ENCODE measurements at places on chromosomes 12 and 14.
A peak's percentile ranks its signal among the peaks of the same experiment; 100 is the strongest.

DNA sequence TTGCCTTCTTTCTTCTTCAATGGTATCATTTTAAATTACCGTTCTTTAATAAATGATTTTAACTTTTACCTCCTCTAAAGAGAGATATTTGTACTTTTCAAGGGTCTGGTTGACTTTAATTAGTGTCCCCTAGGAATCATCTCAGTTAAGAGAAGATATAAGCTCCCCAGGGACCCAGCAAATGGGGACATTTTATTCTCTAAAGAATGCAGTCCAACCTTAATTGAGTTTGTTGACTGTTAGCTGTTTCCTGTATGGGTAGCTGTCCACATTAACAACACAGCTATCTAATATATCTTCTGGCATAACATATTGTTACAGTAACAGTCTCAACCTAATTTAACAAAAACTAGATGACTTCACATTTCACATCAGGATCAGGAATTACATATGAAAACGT lies 241.6 kb upstream of the NPAS3 start:
- no peak for DNase-seq

DNA sequence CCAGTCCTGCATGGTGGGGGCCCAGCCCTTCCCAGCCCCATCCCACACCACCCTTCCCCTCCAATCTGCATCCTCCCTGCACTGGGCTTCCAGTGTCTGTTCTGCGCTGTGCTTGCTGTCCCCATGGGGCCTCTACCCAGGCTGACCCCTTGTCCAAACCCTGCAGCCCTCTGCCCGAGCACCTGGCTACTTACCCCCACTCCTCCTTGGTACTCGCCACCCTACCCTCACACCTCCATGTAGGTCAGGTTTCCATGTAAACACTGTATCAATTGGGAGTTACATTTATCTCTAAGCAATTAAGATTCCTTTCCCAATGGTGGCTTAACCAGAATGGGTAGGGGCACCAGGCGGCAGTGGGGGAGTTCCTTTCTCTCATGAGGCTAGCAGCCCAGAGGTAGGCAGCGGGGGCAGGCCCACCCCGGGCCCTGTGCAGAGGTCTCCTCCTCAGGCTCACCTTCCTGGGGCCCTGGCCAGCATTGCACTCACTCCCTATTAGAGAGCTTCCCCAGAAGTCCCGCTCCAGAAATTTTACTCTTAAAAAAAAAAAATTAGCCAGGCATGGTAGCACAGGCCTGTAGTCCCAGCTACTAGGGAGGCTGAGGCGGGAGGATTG lies 76.6 kb upstream of the CCND2 start:
- no peak for DNase-seq

GRCh38 chr12:4108803-4109345 lies 164.7 kb upstream of the CCND2 start:
- peak; percentile 7 for DNase-seq

GRCh38 chr12:43692064-43692463 lies 66.5 kb downstream of the PUS7L start:
- peak; percentile 34 for DNase-seq

GRCh38 chr12:64685050-64685449 lies 74.2 kb downstream of the GNS start:
- no peak for DNase-seq

- peak; percentile 95 for DNase-seq
These were observed 404.4 kb downstream of the SLC6A15 start for GRCh38 chr12:84507956-84508850.

- peak; percentile 40 for DNase-seq
These were observed 22.8 kb downstream of the CPM start for GRCh38 chr12:68910128-68910527.

- peak; percentile 10 for DNase-seq
These were observed 26.5 kb downstream of the MANSC1 start for GRCh38 chr12:12323591-12323990.

DNA sequence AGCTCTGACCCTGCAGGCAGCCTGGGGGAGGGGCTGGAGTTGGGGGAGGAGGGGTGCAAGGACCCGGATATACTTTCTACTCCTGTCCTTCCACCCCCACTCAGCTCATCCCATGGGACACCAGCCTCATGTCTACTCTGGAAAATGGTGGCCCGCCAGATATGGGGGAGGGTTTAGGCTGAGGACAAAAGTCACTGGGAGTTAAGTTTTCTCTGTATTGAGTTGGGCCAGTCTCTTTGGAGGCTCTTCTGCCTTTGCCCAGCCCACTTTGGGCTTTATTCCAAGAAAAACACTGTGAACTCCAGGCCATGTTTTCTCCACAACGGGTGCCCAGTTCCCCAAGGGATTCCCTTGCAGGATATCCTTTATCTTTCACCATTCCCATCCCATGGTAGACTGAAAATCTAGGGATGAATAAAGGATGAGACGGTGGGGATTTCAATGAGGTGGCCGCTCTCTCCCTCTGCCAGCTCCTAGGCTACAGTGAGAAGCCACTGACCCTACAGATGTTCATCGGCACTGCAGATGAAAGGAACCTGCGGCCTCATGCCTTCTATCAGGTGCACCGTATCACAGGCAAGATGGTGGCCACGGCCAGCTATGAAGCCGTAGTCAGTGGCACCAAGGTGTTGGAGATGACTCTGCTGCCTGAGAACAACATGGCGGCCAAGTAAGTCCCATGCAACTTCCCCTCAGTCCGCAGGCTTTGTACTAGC lies 4.9 kb downstream of the NFATC4 start:
- DNase-seq = no peak

GRCh38 chr12:104501660-104502059 lies 44.9 kb downstream of the CHST11 start:
- DNase-seq = peak; percentile 8

GRCh38 chr12:130281153-130281799 lies 56.4 kb upstream of the PIWIL1 start:
- peak; percentile 59 for DNase-seq

DNA sequence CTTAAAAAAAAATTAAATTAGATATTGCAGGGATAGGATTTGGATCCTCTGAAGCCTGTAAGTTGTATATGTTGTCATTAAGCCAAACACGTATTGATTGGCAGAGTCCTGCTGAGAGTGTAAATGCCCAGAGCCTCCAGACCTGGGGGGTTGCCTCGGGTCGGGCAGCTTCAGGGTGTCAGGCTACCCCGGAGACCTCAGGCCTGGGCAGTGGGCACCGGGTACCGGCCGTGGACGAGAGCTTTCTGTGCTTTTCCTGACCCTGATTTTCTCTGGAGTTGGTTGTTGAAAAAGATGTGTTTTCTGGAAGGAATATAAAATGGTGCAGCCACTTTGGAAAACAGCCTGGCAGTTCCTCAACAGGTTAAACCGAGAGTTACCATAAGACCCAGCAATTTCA lies 96.1 kb downstream of the DNAH10 start:
- no peak for DNase-seq

DNA sequence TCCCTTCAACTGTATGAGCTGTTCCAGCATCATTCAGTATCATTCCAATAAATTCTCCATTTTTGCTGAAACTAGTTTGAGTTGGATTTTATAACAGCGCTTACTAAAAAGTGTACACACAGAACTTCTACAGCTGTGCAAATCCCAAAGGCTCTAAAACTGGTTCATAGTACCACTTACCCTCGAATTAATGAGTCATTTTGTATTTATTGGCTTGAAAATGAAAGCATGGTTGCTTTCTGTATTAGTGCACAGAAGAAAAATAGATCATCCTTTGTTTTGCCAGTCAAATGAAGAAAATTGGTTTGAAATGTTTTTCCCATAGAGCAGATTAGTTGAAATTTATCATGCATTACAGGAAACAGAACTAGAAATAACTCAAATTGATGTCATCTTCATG lies 268.3 kb upstream of the CPNE8 start:
- DNase-seq = no peak

GRCh38 chr12:14264778-14265177 lies 100.7 kb upstream of the ATF7IP start:
- peak; percentile 19 for DNase-seq

DNA sequence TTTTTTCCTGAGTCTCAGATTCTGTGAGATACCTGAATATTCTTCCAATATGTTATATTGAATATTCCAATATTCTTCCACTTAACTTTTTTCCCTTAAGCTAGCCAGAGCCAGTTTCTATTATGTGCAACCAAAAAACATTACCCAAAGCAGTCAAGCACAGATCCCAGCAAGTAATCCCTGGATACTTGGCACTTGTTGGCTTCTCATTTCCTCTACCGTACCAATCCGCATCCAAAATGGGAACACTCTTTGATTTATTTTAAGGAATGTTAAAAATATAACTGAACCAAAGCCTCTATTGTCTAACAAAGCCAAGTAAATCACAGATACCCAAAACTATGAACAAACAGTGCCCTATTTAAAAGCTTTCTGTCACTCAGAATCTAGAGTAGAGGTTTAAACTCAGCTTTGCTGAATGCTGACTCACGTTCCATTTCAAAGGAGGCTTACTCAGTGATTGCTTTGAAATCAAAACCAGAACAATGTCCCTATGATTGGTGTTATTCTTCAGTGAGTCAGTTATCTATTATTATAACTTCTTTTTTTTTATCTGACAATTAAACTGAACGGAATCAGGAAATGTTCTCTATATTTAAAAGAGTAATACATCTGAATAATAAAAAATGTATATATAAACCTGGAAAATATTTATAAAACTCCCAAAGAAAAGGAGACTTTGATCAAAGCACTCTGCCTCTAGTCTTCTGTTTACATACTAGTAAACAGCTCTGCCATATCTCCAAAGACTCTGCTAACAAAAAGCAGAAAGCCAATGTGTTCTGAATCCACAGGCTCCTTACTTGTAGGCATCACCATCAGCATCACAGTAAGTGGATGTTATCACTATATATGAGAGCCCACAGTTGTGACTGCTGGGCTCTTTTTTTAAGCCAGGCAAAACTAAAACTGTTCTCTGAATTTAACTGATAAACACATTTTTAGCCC lies 360.8 kb downstream of the CCDC91 start:
- peak; percentile 85 for DNase-seq

GRCh38 chr14:91883753-91884152 lies 16.4 kb upstream of the TC2N start:
- DNase-seq = peak; percentile 15

DNA sequence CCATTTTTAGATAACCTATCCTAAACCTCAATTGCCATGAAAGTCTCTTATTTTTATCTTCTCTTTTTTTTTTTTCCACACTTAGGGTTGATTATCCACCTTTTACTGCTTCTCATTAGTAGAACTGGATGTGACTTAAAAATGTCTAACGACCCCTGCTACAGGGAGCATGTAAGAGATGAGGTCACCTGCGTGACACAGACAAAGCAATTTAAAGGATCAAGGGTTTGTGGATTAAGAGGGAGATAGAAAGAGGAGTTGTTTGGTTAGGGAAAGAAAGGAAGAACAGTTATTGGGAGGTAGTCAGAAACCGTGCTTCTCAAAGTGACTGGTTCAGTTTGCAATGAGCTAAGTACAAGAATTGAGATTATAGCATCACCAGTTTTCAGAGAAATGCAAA lies 239.1 kb downstream of the ALX1 start:
- no peak for DNase-seq

DNA sequence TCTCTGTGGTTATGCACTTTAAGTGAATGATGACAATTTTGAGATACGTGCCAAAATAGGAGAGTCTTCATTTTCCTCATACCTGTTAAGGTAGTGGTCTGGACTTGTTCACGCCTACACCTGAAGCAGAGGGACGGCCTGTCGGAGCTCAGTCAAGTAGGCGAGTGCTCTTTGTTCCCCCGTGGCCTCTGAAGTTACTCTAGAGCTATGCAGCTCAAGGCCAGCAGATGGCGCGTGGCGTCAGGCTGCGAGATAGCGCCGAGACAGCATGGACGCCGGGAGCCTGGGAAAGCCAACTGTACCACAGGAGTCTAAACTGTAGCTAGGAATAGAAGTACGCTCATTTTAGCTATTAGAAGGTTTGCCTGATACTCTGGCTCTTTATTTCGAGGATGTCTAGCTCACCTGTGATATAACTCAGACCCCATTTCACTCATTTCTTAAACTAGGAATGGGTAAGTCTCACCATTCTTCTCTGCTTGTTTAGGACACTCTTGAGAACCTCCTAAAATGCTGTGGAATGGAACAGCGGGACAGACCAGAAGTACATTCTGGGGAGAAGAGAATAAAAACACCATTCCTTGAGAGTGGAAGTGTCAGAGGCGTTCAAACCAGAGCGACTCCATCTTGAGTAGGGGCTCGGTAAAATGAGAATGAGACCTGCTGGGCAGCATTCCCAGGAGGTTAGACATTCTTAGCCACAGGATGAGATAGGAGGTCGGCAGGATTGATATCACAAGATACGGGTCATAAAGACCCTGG lies 267.4 kb upstream of the HMGA2 start:
- DNase-seq = peak; percentile 94

DNA sequence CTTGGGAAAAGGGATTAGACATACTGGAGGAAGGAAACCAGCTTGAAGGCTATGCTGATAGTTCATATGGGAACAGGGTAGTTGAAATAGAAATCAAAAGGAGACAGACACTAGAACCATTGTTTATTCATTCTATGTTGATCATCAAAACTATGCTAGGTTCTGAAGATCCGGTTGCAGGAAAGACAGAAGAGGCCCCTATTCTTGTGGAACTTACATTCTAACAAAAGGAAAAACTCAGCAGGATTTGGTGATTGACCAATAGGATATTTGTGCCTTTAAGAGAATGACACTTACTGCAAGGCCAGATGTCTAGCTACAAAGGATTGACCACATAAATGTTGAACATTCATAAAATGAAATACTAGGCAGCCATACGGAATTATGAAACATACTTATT lies 179.2 kb downstream of the AKAP6 start:
- peak; percentile 44 for DNase-seq

- no peak for DNase-seq
These were observed 139.1 kb upstream of the PELI2 start for GRCh38 chr14:55979096-55979495.

GRCh38 chr12:132407992-132408391 lies 78.6 kb upstream of the GALNT9 start:
- no peak for DNase-seq

DNA sequence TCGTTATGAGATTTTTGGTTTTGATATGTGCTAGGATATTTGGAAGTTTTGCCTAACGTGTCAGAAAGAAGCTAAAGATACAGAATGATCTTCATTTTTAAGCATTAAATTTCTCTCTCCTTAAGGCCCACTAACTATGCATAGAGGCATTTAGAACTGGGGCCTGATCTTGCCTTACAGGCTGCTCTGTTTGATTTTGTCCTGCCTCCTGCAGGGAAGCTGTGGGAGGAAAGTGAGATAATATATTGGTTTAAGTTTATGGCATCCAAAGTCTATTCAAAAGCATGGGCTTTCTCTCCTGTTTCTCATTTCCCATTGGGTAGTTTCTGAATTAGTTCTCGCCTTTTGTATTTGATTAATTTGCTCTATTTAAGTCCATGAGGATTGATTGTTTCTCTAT lies 250.3 kb upstream of the FBXO33 start:
- DNase-seq = no peak

- peak; percentile 44 for DNase-seq
These were observed at the start of gene LGR5 for GRCh38 chr12:71439613-71440344. TSS of gene LGR5 (plus strand) at chr12:71439798. CDS start at chr12:71440081, 283 bp downstream.
